ENCODE measurements at places on chromosomes 3 and 15.

DNA sequence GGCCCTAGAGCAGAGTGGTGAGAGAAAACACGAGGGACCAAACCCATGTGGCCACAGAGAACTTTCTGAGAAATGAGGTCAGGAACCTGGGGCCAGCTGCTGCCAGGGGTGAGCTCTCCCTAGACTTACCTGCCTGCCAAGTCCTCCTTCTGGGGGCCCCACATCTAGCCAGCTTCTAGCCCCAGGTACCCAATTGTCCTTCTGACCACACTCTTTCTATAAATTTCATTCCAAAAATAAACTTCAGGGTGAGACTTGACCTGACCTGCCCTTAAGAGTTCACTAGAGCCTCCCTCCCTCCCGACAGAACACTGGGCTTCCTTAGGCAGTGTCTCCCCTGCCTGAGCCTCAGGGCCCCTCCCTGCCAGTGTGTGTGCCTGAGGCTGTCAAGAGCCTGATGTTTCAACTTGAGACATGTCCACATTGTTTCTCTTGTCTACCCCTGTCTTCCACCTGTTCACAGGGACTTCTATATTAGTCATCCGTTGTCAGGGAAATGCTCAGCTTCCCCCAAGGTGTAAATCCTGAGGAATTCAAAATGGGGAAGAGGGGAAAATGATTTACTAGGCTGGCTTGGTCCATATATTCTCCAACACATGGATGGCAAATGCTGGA is 312.8 kb upstream of the TLE3 start:
- DNase-seq = no peak

GRCh38 chr15:76239786-76240185 is 71.5 kb downstream of the ETFA start:
- no peak for DNase-seq

GRCh38 chr3:50278880-50279224 is at the start of gene LSMEM2:
TSS of gene LSMEM2 (plus strand) at chr3:50279087. CDS start at chr3:50279114, 27 bp downstream.
- DNase-seq = no peak

- no peak for DNase-seq
These were observed 65.9 kb upstream of the POMGNT2 start for GRCh38 chr3:43171748-43172147.

DNA sequence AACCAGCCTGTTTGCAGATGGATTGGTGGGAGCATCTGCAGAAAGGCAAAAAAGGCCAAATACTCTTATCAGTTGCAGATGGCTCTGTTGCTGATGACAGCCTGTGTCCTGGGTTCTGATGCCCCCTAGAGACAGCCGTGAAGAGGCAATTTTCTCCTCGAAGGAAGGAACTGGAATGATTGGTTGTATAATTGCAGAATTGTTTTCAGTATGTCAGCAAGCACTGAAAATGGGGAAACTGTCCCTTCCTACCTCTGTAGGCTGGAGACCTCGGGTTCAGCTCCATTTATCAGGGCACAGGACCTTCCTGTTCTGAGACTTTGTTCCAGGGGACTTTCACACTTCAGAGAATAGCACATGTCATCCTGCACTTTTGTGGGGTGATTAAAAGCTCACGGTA is 103.0 kb downstream of the PGPEP1L start:
- no peak for DNase-seq

DNA sequence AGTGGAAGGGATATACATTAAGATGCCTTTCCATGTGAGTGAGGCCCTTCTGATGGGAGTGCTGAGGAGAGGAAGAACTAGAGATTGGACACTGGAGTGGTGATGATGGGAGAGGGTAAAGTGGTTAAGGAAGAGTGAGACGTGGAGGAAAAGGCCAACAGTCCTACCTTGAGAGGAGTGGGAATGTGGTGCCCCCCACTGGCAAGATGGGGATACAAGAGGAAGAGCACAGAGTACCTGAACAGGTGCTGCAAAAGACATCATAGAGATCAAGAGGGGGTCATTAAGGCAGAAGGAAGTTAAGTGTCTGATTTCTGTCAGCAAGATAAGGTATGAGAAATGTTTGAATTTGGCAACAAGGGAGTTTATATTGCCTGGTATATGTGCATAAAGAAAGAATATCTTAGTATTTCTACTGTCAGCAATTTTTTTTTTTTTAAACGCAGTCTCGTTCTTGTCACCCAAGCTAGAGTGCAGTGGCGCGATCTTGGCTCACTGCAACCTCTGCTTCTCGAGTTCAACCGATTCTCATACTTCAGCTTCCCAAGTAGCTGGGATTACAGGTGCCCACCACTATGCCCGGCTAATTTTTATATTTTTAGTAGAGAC is 34.0 kb downstream of the ARIH2 start:
- DNase-seq = peak; percentile 68
